ENCODE measurements at places on chromosomes 1 and 21. TPM values are rescaled to one million over a fixed set of nuclear protein-coding genes. Genes with fewer than 3 reads are reported as not detected.

DNA sequence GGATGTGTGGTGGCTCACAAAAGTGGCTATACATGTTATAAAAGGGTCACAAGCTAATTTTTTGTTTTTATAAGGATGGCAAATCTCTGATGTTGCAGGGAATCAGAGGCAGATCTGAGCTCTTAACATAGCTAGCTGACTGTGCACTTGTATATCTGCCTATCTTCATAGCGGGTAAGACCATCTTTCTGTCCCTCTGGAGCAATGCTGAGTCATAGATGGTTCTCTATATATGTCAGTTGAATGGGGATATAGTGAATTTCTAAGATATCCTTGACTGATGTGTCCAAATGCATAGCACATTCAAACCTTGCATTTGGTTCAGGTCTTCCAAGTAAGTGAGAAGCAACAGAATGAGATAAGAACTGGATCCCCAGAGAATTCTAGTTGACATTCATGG is 272.6 kb upstream of the PROX1 start:
- no peaks in the 10 kb centered on the region for H3K27me3 ChIP-seq
- H3K4me3 ChIP-seq: no peak overlapping the region
- no peaks in the 10 kb centered on the region for H3K36me3 ChIP-seq
- no peaks in the 10 kb centered on the region for H3K4me1 ChIP-seq

The STMN1 gene
- 44.9 TPM for total RNA-seq

DNA sequence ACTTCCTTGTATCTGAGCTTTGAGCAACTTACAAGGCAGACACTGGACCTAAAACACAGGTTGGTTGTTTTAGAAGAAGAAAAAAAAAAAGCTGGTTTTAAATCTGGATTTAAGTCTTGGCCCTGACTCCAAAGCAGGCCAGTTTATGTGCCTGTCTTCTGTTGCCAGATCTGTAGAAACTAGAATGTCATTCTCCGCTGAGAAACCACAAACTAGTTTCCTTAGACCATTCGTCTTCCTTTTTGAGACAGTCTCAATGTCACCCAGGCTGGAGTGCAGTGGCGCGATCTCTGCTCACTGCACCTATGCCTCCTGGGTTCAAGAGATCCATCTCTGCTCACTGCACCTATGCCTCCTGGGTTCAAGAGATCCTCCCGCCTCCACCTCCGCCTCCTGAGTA is 33.9 kb downstream of the APP start:
- no peak overlapping the region for H3K4me3 ChIP-seq
- no peaks in the 10 kb centered on the region for H3K4me1 ChIP-seq
- no peaks in the 10 kb centered on the region for H3K27me3 ChIP-seq
- H3K27ac ChIP-seq: no peak overlapping the region

DNA sequence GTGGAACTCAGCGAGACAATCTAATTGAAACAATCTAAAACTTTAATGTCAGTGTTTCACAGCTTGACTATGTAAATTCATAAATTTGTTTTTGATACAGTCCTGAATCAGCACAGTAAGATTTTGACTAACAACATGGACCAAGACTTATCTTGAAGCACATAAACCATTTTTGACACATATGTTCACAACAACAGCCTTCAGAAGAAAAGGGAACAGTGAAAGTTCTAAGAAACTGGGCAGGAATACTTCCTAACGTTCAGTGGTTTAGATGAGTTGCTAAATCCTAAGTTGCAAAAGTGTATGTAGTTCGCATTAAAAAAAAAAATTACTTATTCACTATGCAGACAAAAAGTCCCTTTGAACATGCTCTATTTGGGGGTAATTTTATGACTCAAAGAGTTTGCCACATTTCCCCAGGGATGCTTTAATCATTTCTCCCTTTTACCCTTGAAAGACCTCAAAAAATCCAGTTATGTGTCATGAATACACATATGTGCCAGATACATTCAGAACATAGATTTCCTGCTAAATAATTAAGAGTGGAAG is 120.2 kb downstream of the MRPL39 start:
- DNase-seq: no peak
- peaks cover 5% of the 10 kb centered on the region for H3K4me1 ChIP-seq
- H3K27me3 ChIP-seq: no peaks in the 10 kb centered on the region
- H3K4me3 ChIP-seq: no peak overlapping the region

The TRIM63 gene
- not detected for total RNA-seq

GRCh38 chr1:163509114-163509513 is 187.4 kb downstream of the NUF2 start:
- H3K4me3 ChIP-seq: no peak overlapping the region

The DTL gene
- total RNA-seq: 4.7 TPM

- H3K36me3 ChIP-seq: no peaks in the 10 kb centered on the region
- peaks cover 6% of the 10 kb centered on the region for H3K27me3 ChIP-seq
- no peak overlapping the region for H3K4me3 ChIP-seq
- no peak overlapping the region for H3K27ac ChIP-seq
- H3K4me1 ChIP-seq: no peaks in the 10 kb centered on the region
- no peak for DNase-seq
Measured at GRCh38 chr1:218383051-218383450, 37.9 kb downstream of the TGFB2 start.

- no peaks in the 10 kb centered on the region for H3K27me3 ChIP-seq
- no peak overlapping the region for H3K4me3 ChIP-seq
- no peaks in the 10 kb centered on the region for H3K4me1 ChIP-seq
- no peak for DNase-seq
- H3K36me3 ChIP-seq: no peaks in the 10 kb centered on the region
Measured at GRCh38 chr1:91611483-91611917, 110.8 kb downstream of the CDC7 start.

- no peaks in the 10 kb centered on the region for H3K36me3 ChIP-seq
- H3K4me1 ChIP-seq: no peaks in the 10 kb centered on the region
- H3K4me3 ChIP-seq: no peak overlapping the region
- no peak overlapping the region for H3K27ac ChIP-seq
- H3K27me3 ChIP-seq: peaks cover 2% of the 10 kb centered on the region
Measured at GRCh38 chr1:46747683-46748288, 28.9 kb upstream of the EFCAB14 start.

The PAQR6 gene
- total RNA-seq: 3.7 TPM

DNA sequence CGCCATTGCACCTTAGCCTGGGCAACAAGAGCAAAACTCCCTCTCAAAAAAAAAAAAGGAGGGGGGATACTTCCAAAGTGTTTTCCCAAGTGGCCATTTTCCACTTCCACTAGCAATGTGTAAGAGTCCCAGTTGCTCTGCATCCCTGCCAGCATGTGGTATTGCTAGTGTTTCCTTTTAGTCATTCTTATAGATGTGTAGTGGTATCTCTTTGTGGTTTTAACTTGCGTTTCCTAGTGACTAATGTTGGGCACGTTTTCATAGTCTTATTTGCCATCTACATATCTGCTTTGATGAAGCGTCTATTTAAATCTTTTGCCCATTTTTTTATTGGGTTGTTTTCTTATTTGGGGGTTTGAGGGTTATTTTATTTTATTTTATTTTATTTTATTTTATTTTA is 31.1 kb downstream of the INAVA start:
- DNase-seq: peak; percentile 29
- H3K4me3 ChIP-seq: no peak overlapping the region
- H3K36me3 ChIP-seq: no peaks in the 10 kb centered on the region
- no peak overlapping the region for H3K27ac ChIP-seq

GRCh38 chr1:103447471-103447870 is 78.0 kb upstream of the RNPC3 start:
- H3K4me3 ChIP-seq: no peak overlapping the region
- no peak for DNase-seq
- H3K27ac ChIP-seq: no peak overlapping the region

GRCh38 chr1:115666702-115667101 is 24.9 kb downstream of the VANGL1 start:
- H3K36me3 ChIP-seq: peaks cover 8% of the 10 kb centered on the region
- no peak overlapping the region for H3K4me3 ChIP-seq
- no peaks in the 10 kb centered on the region for H3K27me3 ChIP-seq
- H3K27ac ChIP-seq: no peak overlapping the region
- no peak for DNase-seq
- H3K4me1 ChIP-seq: no peaks in the 10 kb centered on the region

GRCh38 chr1:68963353-68963752 is 466.5 kb upstream of the DEPDC1 start:
- no peak overlapping the region for H3K4me3 ChIP-seq
- no peaks in the 10 kb centered on the region for H3K27me3 ChIP-seq
- no peaks in the 10 kb centered on the region for H3K4me1 ChIP-seq
- no peak for DNase-seq
